ENCODE measurements at places on chromosomes 16 and 17.

DNA sequence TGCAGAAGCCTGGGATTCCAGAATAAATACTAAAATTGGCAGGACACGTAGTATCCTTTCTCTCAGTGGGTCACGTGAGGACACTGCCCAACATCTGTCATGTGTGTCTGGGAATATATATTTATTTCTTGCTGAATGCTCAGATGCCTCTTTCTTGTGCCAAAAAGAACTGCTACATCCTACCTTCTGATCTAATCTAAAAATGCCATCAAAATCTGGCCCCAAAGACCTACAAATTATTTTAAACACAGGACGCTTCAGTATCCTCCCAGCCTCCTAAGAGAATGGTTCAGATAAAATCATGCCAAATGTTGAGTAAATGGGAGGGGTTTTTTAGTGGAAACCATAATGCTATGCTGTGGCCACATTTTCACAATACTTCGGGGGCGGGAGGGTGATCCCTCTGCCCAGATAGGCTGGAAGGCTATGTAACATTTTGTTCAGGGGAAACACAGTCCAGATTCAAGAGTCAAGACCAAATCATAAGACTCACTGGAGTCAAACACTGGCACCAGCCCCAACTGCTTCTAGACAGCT, 22.9 kb upstream of the CORO6 start:
- no peak for DNase-seq

GRCh38 chr17:19417611-19418010, 6.6 kb downstream of the RNF112 start:
- DNase-seq, result no peak

DNA sequence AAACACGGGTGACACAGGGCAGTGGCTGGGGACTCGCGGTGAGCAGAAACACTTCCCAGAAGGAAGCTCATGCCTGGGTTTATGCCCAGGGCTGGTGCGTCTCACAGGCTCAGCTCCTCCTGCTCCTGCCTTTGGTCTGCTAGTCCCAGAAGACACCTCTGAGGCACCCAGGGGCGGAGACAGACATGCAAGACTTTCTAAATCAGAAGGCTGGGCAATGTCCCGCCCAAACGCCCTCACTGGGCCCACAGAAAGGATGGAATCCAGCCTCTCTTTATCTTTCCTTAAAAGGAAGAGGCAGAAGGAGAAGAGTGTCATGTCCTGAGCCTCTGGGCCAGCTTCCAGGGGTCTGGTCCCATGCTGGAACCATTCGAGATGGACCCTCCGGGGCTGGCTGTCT, 197.7 kb upstream of the RPL38 start:
- no peak for DNase-seq

DNA sequence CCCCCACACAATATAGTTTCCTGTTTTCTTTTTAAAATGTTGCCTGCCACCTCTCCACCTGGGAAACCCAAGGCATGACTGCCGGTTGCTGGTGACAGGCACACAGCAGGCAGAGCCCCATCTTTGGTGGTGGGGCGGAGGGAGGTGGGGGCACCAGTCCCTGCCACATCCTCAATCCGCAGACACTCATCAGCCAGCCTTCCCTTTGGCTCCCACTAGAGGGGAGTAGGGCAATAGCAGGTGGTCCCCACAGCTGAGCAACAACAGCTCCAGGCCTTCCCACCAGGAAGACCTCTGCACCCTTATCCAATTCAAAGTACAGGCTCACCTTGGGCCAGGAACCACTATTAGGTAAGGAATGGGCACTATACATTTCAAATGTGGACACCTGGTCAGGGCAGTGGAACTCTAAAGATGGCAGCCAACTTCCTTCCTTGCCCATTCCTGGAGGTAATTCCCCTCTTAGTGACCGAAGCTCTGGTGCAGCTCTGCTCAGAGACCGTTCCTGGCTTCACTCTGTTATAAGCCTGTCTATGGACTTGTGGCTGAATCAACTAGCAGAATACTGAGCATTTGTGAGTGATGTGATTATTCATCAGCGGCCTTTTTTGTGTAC, 13.9 kb downstream of the RECQL5 start:
- peak; percentile 29 for DNase-seq

DNA sequence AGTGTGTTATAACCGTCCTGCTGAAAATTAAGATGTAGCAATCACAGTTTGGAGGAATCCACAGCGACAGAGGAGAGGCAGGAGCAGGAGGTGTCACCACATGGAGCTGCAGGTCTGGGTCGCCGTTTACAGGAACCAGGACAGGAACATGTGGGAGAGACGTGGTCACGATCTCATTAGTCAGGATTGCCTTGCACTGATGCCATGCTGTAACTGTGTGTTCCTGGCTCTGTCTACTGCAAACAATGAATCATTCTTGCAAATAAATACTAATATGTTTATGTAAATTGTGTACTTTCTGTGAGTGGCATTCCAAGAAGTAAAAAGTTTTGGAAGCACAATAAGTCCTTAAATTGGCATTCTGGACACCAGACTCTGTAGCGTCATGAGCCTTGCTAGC, 271.8 kb downstream of the CPPED1 start:
- DNase-seq, result no peak

DNA sequence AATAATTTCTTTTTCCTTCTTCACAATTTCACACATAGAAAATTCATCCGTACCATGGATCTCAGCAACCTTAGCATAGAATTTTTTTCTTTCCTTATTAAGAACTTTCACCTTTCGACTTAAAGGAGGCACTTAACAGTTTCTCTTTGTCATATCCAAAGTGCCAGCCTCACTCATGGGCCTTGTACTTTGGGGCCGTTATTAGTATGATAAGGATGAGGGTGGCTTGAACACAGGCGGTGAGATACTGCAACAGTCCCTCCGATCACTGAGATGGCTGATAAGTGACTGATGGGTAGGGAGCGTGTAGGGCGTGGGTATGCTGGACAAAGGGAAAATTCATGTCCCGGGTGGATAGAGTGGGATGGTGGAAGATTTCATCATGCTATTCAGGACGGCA, 85.3 kb downstream of the OR1D5 start:
- no peak for DNase-seq

DNA sequence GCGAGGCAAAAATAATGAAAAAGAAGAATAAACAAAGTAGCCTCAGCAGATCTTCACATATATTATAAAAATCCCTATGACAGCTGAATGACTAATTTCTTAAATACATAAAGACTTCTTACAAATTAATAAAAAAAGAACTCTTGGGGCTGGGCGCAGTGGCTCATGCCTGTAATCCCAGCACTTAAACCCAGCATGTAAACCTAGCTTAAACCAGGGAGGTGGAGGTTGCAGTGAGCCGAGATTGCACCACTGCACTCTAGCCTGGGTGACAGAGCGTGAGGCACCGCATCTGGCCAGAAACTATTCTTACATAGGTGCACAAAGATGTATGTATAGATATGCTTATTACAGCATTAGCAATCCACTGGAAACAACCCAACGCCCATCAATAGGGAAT, 27.7 kb downstream of the C17orf100 start:
- no peak for DNase-seq

DNA sequence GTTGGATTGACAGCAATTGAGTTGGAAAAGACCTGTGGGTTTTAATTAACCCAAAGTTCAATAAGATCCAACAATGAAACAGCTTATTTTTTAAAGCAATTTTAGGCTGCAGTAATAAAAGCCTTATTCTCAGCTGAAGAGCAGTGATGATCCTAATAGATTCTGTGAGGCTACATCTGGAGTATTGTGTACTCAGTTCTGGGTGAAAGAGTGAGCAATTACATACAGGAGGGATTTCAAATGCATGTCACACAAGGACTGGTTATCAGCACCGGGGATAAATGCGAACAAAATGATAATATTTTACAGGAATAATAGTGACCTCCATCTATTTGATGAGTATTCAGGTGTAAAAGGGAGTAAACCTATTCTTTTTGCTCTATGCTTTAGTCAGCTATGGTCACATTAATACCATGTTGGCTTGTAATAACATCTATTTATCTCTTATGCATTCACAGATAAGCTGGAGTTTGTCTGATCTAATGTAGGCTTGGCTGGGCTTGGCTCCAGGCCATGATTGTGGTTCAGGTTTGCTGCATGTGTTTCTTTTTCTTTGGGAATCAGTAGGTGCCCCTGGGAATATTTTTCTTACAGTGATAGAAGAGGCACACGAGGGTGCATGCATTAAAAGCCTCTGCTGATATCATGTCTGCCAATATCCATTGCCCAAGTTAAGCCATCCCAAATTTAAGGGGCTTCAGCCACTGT, 22.2 kb upstream of the TOX3 start:
- DNase-seq, result no peak

- DNase-seq, result no peak
These were observed 20.9 kb upstream of the DRG2 start for GRCh38 chr17:18066866-18067265.

DNA sequence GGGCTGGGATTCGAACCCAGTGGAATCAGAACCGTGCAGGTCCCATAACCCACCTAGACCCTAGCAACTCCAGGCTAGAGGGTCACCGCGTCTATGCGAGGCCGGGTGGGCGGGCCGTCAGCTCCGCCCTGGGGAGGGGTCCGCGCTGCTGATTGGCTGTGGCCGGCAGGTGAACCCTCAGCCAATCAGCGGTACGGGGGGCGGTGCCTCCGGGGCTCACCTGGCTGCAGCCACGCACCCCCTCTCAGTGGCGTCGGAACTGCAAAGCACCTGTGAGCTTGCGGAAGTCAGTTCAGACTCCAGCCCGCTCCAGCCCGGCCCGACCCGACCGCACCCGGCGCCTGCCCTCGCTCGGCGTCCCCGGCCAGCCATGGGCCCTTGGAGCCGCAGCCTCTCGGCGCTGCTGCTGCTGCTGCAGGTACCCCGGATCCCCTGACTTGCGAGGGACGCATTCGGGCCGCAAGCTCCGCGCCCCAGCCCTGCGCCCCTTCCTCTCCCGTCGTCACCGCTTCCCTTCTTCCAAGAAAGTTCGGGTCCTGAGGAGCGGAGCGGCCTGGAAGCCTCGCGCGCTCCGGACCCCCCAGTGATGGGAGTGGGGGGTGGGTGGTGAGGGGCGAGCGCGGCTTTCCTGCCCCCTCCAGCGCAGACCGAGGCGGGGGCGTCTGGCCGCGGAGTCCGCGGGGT, at the start of gene CDH1:
TSS of gene CDH1 (plus strand) at position 247 of the 684 bp plus-strand sequence. CDS start at position 371, 124 bp downstream.
- no peak for DNase-seq

DNA sequence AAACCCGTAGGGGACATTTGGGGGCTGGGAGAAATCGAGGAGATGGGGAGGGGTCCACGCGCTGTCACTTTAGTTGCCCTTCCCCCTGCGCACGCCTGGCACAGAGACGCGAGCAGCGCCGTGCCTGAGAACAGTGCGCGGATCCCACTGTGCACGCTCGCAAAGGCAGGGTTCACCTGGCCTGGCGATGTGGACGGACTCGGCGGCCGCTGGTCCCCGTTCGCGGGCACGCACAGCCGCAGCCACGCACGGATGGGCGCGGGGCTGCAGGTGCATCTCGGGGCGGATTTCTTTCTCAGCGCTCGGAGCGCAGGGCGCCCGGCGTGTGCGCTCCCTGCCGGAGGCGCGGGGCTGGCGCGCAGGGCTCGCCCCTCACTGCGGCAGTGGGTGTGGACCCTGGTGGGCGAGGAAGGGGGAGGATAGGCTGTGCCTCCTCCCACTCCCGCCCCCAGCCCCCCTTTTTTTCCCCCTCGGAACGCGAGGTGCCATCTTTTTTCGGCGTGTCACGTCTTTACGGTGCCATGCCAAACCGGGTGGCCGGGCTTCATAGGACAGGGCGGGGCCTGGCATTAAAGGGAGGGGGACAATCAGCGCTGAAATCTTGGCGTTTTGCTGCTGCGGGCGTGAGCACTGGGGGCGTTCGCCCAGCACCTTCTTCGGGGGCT, 1.1 kb downstream of the MAPT start:
- peak; percentile 40 for DNase-seq

- DNase-seq, result no peak
These were observed 102.4 kb downstream of the SPECC1 start for GRCh38 chr17:20111538-20111937.

DNA sequence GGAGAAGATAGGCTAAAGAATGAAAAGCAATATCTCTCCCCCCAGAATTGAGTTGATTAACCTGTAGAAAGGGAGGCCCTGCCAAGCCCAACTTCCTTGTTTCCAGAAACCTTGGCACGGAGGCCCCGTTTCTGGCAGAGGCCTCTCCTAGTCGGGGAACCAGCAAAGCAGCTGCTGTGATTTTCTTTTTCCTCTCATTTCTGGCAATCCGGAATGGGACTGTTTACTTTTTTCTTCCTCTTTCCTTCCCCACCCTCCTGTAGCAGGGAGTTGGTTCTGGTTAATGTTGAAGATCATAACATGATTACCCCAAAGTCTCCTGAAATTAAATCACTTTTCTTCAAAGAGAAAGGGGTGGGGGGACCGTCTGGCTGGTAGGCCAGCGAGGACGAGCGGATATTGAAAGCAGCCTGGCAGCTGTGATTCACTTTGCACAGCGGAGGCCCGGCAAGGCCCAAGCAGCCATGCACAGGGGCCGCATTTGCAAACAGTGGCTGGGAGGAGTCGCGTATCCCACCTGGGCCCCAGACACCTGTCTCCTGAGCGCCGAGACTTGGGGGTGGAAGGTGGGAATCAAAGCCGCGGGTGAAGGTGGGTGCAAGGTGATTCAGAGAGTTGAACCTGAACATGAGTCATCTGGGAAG, 51.5 kb downstream of the NTN1 start:
- DNase-seq, result no peak

- DNase-seq, result no peak
These were observed 380.4 kb upstream of the CCL2 start for GRCh38 chr17:33874617-33875060.

DNA sequence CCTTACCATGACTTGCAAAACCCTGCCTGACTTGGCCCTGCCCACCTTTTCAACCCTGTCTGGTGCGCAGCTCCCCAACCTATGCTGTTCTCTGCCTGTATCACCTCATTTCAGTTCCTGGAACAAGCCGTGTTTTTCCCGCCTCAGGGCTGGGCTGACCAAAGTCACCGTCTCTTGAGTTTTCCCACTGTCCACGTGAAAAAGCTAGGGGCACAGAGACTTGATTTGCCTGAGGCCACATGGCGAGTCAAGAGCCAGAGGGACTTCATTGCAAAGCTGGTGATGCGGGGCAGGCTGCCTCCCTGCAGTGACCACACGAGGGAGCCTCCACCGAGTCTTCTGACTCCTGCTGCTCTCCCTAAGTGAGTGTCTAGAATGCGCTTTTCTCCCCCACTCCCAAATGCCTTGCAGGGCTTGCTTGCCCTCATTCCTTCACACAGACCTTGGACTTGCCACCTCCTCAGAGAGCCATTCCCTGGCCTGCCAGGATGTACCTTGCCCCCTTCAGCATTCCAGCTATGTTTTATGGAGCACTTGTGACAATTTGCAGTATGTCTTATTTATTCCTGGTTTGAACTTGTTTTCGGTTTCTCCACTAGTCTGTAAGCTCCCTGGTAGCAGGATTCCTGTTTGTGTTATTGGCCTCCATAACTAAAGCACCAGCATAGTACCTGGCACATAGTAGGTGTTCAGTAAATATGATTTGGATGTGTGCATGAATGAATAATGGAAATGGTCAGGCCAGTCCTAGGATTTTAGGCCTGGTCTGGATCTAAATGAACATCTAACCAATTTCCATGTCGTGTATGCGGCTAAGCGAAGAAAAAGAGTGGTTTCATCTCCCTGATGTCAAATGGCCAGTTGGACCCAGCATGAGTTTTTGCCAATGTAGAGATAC, 252.3 kb downstream of the SNX29 start:
- no peak for DNase-seq

- DNase-seq, result no peak
These were observed 30.6 kb downstream of the CDRT15 start for GRCh38 chr17:14205992-14206461.

GRCh38 chr16:55152875-55153390, 171.1 kb upstream of the IRX6 start:
- no peak for DNase-seq
